ENCODE measurements at places on chromosomes 16 and 17. TPM values are rescaled to one million over a fixed set of nuclear protein-coding genes. Genes with fewer than 3 reads are reported as not detected.

Gene KRT36
- not detected for total RNA-seq

Gene SHBG
- not detected for total RNA-seq

Gene AXIN2
- total RNA-seq, result 1.5 TPM

Gene TBC1D26
- 0.16 TPM for total RNA-seq

- peaks cover 20% of the 10 kb centered on the region for H3K27me3 ChIP-seq
- DNase-seq, result no peak
- H3K27ac ChIP-seq, result no peak overlapping the region
- H3K36me3 ChIP-seq, result no peaks in the 10 kb centered on the region
- no peak overlapping the region for H3K4me3 ChIP-seq
These were observed 439.0 kb downstream of the UTP18 start for GRCh38 chr17:51699303-51699702.

- DNase-seq, result no peak
- H3K27ac ChIP-seq, result no peak overlapping the region
- H3K27me3 ChIP-seq, result no peaks in the 10 kb centered on the region
- no peak overlapping the region for H3K4me3 ChIP-seq
These were observed 21.8 kb downstream of the CACNA1H start for GRCh38 chr16:1174477-1175357.

Data from activated naive CD8-positive, alpha-beta T cell treated with anti-CD3 and anti-CD28 coated beads for 36 hours (primary cell).